Activated naive CD8-positive, alpha-beta T cell treated with anti-CD3 and anti-CD28 coated beads for 36 hours (primary cell): ENCODE measurements at places on chromosomes 12 and 14. TPM values are rescaled to one million over a fixed set of nuclear protein-coding genes. Genes with fewer than 3 reads are reported as not detected.

Gene TGM1
- total RNA-seq = 2.6 TPM

GRCh38 chr12:69392179-69392928 is 32.8 kb downstream of the YEATS4 start:
- DNase-seq = no peak

DNA sequence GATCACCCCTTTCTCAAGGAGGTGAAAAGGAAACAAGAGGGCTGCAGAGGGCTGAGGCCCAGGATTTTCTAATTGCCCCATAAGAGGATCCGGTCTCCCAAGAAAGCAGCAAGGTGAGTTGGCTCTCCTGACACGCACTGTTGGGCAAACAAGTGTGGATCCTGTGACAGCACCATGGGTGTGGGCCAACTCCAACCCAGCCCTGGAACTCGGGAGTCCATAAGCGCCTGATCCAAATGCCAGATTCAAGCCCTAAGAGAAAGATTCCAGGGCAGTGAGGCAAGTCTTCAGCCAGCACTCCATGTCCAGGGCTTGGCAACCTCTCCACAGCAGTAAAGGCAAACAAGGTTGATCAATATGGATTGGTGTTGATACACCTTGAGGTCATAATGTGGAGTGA is 33.1 kb downstream of the KCNA5 start:
- DNase-seq = no peak

Gene SOAT2
- 3.1 TPM for total RNA-seq

GRCh38 chr14:20811986-20812975 is 9.6 kb upstream of the RNASE1 start:
- DNase-seq = no peak

- no peak for DNase-seq
Observed at GRCh38 chr12:52184813-52185212, 7.0 kb downstream of the KRT80 start.

DNA sequence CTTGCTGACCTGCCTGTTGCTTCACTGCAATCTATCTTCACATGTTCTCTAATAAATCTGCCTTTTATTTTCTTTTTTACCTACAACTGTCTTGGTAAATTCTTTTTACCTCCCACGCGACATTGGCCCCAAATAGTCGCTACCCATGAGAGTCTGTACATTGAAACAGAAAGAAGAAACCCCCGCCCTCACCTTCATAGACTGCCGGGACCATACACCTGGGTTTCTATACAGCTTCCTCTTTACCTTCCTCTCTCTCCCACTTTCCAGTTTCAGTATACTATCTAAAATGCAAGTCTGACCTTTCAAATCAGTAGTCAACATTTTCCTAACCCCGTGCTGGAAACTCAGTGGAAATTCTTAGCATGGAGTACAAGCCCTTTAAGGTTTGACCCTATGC is 4.8 kb downstream of the SLC8A3 start:
- no peak for DNase-seq

DNA sequence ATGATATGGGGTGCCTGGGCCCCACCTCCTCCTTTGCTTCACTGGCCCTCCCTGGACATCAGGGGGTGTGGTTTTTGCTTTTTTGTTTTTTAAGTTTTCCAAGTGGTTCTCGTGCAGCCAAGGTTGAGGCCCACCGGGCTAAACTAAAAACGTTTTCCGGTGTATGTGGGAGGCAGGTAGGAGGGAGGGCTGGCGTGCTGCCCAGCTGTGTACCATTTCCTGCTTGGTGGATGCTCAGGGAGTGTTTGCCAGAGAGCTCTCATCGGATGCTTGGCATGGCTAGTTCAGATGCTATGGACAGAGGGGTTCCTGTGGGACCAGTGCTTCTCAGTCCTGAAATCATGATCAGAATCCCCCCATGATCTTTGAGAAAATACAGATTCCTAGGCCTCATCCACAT is 246.4 kb downstream of the CACNA1C start:
- peak; percentile 24 for DNase-seq

DNA sequence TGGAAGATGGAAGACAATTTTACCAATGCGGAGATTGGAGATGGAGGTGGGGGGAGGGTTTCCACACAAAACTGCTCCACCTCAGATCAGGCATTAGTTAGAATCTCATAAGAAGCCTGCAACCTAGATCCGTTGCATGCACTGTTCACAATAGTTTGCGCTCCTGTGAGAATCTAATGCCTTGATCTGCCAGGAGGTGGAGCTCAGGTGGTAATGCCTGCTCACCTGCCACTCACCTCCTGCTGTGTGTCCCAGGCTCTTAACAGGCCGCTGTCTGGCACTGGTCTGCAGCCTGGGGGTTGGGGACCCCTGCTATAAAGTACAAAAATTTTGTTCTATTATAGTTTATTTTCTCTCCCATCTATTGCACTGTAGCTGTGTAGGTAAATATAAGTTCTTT is 84.9 kb upstream of the FOXG1 start:
- DNase-seq = no peak

Gene SLC4A8
- 2.1 TPM for total RNA-seq

- no peak for DNase-seq
Observed at GRCh38 chr12:34396861-34397590, 374.7 kb downstream of the ALG10 start.

GRCh38 chr12:98208816-98209215 is 306.6 kb upstream of the TMPO start:
- DNase-seq = no peak

DNA sequence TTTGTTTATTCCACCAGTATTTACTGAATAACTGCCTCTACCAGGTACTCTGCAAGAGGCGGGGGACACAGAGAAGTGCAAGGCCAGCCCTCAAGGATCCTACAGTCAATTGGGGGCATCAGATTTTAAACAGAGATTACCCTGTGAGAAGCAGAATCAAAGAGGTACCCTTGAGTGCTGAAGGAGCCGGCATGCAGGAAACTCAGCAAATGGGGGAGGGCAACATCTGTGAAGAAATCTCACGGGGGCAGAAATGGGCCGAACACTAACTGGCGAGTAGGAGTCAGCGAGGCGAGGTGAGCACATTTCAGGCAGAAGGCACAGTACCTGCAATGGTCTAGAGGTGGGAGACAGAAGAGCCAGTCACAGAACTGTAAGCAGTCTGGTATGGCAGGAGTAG is 9.0 kb downstream of the GALNT6 start:
- DNase-seq = no peak

- DNase-seq = no peak
Observed at GRCh38 chr14:78566859-78567172, 396.6 kb downstream of the NRXN3 start.

Gene SFSWAP
- total RNA-seq = 57.4 TPM

DNA sequence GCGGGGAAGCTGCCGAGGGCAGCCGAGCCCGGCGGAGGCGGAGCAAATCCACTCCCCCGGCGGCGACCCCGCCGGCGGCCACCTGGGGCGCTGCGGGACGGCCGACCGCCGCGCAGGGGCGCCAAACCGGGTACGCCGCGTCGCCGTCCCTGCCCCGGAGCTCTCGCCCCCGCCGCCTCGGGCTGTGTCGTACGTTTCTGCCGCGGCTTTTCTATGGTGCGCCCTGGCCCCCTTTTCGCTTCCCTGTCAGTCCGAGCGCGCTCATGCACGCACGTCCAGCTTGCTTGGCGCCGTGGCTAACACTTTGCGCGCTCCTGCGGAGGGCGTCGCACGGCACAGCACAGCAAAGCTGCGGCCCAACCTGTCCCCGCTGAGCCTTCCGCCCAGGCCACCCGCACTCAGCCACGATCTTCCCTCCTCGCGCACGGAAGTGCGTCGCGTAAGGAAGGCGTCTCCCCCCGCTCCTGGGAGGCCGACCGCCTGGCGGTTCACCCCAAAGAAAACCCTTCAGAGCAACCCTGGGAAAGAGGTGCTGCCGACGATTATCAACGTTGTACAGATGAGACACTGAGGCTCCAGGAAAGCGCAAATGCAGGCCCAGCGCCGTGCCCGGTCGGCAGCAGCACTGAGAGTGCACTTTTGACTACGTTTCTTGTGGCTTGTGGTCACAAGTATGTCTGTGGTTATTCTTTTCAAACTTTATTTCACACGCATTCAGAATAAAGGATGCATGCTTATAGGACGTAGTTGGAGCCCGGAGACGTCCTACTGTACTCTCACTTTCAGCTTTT is at the start of gene HECTD1:
Gene HECTD1 (minus strand): TSS at position 39 of the 791 bp plus-strand sequence. CDS start 1,857 bp downstream, outside the sequence.
- peak; percentile 92 for DNase-seq

DNA sequence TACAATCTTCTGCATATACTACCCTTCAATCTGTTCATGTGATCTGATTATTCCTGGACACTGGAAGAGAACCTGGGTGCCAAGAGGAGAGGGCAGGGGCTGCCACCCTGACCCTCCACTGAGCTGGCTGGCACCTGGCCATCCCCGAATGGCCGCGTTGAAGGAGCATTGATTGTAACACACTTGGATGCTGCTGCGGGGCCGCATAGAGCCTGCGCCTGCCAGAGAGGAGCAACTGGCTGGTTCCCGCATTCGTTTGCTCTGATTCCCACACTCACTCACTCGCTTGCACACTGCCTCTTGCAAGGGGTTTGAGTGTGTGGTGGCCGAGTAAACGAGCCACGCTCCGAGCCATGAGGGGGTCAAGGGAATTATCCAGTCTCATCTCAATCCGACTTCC is 32.4 kb downstream of the PSEN1 start:
- DNase-seq = no peak

- no peak for DNase-seq
Observed at GRCh38 chr12:120207227-120207626, 6.3 kb upstream of the RPLP0 start.

GRCh38 chr12:96399120-96399918 is 920 bp downstream of the CDK17 start:
- DNase-seq = peak; percentile 80

Gene GCN1
- 143 TPM for total RNA-seq

Gene GTF2H3
- total RNA-seq = 95.9 TPM

DNA sequence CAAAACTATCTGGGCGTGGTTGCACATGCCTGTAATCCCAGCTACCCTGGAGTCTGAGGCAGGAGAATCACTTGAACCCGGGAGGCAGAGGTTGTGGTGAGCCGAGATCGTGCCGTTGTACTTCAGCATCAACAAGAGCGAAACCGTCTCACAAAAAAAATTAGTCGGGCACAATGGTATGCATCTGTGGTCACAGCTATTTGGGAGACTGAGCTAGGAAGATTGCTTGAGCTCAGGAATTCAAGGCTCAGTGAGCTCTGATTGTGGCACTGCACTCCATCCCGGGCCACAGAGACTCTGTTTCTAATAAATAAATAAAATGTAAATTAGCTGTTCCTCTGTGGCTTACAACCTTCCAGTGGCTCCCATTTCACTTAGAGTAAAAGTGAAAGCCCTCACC is 28.0 kb downstream of the RCOR1 start:
- no peak for DNase-seq

- peak; percentile 25 for DNase-seq
Observed at GRCh38 chr14:89000007-89000942, 175.8 kb downstream of the TTC8 start.

DNA sequence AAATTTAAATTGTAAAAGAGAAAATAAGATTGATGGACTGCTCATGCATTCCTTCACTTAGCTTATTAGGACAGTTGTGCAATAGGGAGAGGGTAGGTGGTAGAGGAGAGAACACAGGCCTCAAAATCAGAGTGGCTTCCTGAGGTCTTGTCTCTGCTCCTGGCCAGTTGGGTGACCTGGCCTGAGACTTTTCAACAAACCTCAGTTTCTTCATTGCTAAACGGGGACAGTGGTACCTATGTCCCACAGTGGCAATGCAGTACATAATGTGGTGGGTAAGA is 2.6 kb downstream of the MAP3K12 start:
- no peak for DNase-seq

Gene AQP2
- total RNA-seq = not detected

DNA sequence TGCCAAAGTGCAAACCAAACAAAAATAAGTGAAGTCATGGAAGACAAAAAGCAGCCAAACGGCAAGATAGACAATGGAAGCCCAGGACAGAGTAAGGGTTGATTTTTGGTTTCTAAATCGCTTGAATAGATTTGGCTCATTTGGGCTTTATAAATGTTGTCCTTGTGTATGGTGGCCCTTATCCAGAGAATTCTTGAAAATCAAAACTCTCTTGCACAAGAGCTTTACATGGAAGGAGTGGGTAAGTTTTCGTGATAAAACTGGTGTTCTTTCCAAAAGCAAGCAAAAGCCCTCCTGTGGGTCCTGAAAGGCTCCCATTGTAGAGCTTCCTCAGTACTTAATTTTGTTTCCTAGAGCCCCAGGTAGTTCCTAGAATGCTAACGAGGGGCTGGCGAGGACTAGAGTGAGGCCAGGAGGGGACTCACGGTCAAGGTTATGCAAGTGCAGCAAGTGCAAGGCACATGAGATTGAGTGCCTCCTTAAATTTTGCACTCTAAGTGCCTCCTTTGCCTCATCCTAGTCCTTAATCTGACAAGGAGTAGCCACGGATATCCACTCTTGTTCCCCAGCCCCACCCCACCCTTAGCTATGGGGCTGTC is 4.1 kb downstream of the SIX6 start:
- DNase-seq = no peak

- DNase-seq = no peak
Observed at GRCh38 chr12:66903782-66904396, 225.0 kb upstream of the GRIP1 start.

DNA sequence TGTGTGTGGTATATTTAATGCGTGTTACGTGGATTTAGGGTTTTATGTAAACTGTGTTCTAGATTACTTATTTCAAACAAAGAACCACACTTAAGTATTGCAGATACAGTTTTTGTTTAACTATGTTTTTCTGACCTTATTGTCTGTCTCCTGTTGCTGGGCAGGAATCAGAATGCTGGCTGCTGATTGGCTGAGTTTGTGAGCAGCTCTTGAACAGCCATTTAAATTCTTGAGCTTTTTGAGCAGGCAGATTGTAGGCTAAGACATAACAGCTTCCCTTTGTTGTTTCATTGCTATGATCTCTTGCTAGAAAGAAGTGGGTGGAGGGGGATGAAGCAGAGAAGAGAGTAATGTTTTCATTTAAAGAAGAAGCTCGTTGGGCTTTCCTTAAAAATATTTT is 52.2 kb downstream of the ATF7IP start:
- DNase-seq = peak; percentile 60

Gene RNF41
- 26.4 TPM for total RNA-seq

Gene DHH
- total RNA-seq = not detected

Gene FOXA1
- total RNA-seq = not detected

Gene C12orf50
- 0.16 TPM for total RNA-seq

DNA sequence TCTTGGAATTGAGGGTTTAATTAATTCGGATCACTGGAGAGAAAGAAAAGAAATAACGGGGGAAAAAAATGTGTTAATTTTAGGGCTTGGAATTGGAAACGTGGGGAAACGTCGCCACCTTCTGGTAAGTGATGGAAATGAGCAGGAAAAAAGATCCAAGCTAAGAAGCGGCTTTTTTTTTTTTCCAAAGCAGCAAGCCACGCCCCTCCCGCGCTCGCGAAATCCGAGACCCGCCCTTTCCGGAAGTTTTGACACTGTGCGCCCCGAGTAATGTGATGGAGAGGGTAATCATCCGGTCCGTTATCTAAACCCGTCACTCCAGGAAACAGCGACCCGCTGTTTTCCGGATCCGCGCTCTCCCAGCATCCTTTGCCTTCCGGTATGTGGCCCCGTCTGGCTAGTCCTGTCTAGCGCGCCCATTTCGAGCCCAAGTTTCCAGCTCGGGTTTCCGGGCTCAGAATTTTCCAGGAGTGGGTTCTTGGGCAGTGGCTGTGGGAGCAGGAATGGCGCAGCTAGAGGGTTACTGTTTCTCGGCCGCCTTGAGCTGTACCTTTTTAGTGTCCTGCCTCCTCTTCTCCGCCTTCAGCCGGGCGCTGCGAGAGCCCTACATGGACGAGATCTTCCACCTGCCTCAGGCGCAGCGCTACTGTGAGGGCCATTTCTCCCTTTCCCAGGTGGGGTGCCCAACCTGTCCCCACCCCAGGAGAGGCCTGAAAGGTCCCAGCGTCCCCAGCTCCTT is at the start of gene ALG10B:
Gene ALG10B (plus strand): TSS at position 384 of the 739 bp plus-strand sequence. CDS start 120 bp downstream, at position 504.
- peak; percentile 88 for DNase-seq

GRCh38 chr12:53596920-53597363 is 29.2 kb downstream of the ATF7 start:
- DNase-seq = no peak
